ENCODE measurements at places on chromosomes 4 and X. TPM values are rescaled to one million over a fixed set of nuclear protein-coding genes. Genes with fewer than 3 reads are reported as not detected.

DNA sequence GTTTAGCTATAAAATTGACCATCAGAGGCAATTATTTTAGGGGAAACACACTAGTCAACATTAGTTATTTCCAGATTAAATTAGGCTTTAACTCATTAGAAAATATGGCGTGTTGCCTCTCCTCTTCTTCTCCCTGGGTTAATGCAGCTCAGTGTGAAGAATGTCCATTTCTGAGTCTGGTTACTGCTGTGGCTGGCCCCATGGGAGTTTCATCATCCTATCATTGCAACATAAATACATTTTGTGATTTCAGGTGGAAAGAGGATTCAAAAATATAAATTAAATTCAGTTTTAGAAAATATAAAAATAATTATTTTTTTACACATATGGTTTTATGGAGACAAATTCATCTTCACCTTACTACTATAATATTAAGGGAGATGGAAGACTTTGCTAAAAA lies 288.5 kb upstream of the ARSJ start:
- no peaks in the 10 kb centered on the region for H3K27me3 ChIP-seq
- H3K27ac ChIP-seq = no peak overlapping the region
- no peak overlapping the region for H3K4me3 ChIP-seq
- no peaks in the 10 kb centered on the region for H3K36me3 ChIP-seq

DNA sequence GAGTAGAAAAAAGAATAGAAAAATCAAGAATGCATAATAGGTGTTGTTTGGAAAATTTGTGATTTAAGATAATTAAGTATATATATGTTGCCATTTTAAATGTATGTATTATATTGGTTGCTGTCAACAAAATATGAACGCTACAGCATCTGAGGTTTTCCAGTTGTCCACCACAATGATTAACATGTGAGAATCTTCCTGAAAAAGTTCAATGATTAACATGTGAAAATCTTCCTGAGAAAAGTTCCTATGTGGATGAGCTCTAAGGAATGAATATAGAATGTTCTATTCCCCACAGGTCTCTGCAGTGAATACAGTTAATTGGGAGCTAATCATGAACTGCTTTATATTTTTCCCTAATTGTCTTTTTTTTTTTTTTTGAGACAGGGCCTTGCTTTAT lies 214.7 kb downstream of the CBR4 start:
- no peaks in the 10 kb centered on the region for H3K4me1 ChIP-seq
- ATAC-seq = no peak
- no peak overlapping the region for H3K4me3 ChIP-seq
- H3K27me3 ChIP-seq = peaks cover 4% of the 10 kb centered on the region

DNA sequence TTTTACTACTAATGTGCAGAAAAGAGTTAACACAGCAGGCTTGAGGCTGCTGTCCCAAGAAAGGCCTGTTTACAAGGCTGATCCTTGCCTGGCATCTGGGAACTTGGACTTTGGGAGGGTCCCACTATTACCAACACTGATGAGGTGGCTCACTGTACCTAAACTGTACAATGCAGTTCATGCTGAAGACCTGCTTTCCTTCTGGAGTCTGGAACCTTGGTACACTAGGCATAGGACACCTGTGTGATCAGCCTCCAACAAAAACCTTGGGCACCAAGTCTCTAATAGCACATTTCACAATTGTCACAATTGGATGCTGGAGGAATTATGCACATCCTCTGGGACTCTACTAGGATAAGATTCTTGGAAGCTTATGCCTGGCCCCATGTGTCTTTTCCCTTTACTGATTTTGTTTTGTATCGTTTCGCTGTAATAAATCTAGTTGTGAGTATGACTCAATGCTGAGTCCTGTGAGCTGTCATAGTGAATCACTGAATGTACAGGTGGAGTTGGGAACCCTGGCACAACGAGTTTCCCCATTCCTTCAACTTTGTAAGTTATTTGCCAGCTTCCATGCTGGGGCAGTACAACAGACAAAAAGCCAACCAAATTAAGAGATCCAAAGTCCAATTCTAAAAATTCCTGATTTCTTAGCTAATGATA lies 45.9 kb downstream of the TEC start:
- peaks cover 10% of the 10 kb centered on the region for H3K36me3 ChIP-seq
- no peak for ATAC-seq
- H3K4me1 ChIP-seq = peaks cover 2% of the 10 kb centered on the region
- H3K27me3 ChIP-seq = no peaks in the 10 kb centered on the region
- H3K27ac ChIP-seq = no peak overlapping the region
- H3K4me3 ChIP-seq = no peak overlapping the region

DNA sequence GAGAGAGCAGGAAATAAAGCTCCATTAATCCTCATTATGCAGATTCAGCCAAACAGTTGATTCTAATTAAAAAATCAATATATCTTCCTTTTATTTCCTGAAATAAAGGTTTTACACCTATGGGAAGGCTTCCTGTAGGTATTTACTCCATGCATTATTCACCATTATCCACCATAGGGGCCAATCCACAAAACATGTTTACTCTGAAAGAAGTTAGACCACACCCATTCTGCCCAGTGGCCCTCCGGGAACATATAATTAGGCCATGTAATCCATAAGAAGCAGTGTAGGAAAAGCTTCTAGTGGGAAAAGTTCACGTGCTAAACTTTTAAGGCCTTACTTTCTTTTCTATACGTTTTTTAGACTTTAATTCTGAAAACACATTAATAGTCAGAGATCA lies 57.7 kb downstream of the SAT1 start:
- ATAC-seq = no peak
- H3K27ac ChIP-seq = no peak overlapping the region
- H3K4me1 ChIP-seq = no peaks in the 10 kb centered on the region
- no peaks in the 10 kb centered on the region for H3K27me3 ChIP-seq

DNA sequence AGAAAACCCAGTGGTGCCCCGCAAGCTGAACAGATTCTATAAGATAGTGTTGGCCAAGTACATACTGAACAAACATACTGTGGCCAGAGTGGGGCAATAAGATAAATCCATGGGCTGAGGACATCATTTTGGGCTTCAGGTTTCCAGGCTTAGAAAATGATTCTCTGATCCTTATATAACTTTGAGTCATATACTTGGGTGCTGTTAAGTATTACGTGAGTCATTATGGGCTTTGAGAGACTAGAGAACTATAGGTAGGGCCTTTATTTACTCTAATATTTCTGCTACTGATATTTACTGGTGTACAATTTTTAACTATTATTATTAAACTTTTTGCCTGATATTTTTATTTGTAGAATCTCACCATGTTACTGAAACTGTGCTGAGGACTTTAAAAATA lies 586.1 kb downstream of the CENPC start:
- H3K27me3 ChIP-seq = no peaks in the 10 kb centered on the region
- ATAC-seq = no peak
- no peak overlapping the region for H3K4me3 ChIP-seq
- H3K4me1 ChIP-seq = no peaks in the 10 kb centered on the region

DNA sequence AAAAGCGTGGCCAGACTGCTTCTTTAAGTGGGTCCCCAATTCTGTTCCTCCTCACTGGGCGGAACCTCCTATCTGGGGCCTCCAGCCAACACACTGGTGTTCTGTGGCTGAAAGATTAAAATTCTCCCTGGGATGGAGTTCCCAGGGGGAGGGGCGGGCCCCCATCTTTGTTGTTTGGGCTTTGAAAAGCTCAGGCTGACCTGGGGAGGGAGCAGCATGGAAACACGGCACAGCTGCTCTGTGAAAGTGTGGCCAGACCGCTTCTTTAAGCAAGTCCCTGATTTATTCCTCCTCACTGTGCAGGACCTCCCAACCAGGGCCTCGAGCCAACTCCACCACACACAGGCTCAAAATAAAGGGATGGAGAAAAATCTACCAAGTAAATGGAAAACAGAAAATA lies 219.5 kb downstream of the TMEM47 start:
- no peak for ATAC-seq
- H3K4me1 ChIP-seq = no peaks in the 10 kb centered on the region
- no peaks in the 10 kb centered on the region for H3K27me3 ChIP-seq
- no peak overlapping the region for H3K27ac ChIP-seq

- peak overlapping the region; percentile 72 for H3K4me3 ChIP-seq
- ATAC-seq = peak; percentile 73
- H3K36me3 ChIP-seq = no peaks in the 10 kb centered on the region
- peak overlapping the region; percentile 93 for H3K27ac ChIP-seq
These were observed 78.2 kb downstream of the IL21 start for GRCh38 chr4:122542411-122543236.

DNA sequence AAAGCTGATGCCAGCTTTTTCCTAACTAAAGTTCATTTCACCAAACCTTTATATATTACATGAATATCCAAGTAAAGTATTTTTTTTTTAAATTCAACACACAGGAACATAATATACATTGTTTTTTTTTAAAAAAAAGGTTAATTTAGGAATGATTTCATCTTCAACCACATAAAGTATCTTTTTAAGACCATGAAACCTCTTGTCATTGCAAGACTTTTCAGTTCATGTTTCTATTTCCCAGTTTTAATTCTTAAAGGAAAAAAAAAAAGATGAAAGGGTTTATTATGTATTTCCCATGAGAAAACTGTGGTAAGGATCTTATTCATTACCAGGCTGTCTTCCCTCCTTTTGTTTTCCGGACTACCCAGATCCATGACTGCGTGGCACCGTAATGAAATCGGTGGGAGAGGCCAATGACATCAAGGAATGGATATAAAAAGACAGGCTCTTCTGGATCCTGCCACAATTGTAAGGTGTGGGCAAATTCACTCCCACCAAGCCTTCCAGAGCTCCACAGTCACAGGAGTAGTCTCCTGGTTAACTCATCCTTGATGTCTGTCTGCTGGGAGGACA lies 84.7 kb upstream of the CBR4 start:
- no peak for ATAC-seq
- no peak overlapping the region for H3K27ac ChIP-seq
- H3K4me1 ChIP-seq = no peaks in the 10 kb centered on the region
- no peaks in the 10 kb centered on the region for H3K36me3 ChIP-seq
- H3K4me3 ChIP-seq = no peak overlapping the region

DNA sequence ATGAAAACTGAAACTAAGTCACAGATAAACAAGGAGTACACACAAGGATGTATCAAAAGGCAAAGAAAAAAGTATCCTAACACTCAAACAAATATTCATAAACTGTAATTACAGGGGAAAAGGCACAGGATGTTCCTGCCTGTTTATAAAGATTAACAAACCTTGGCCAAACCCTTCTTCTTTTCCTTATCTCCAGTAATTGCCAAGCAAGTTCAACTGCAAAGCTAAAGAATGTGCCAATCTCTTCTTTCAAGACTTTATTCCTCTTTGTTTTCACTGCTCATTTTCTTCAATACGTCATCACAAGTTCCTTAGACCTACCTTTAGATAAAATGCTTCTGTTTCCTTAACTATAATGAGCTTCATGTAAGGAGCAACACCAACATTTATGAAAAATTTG lies 171.2 kb downstream of the AMELX start:
- H3K36me3 ChIP-seq = no peaks in the 10 kb centered on the region
- no peaks in the 10 kb centered on the region for H3K4me1 ChIP-seq
- H3K27ac ChIP-seq = no peak overlapping the region
- ATAC-seq = no peak
- H3K4me3 ChIP-seq = no peak overlapping the region

DNA sequence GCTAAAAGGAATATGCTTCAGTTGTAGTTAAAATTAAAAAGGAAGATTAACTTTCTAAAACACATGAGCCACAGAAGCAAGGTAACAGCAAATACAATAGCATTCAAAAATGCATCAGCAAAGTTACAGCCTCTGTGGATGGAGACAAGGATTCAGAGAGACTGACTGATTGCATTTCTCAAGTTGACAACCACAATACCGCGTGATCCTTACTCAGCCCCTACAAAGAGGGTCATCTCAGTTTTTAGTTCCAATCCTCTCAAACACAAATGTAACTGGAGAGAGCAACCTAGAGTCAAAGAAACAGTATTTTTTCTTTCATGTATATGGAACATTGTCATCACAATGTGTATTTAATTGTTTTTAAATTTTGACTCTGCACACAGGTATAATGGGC lies 14.2 kb upstream of the C1QTNF7 start:
- peak; percentile 18 for ATAC-seq
- no peak overlapping the region for H3K27ac ChIP-seq
- no peaks in the 10 kb centered on the region for H3K27me3 ChIP-seq
- H3K4me1 ChIP-seq = peaks cover 15% of the 10 kb centered on the region
- H3K36me3 ChIP-seq = no peaks in the 10 kb centered on the region
- no peak overlapping the region for H3K4me3 ChIP-seq

DNA sequence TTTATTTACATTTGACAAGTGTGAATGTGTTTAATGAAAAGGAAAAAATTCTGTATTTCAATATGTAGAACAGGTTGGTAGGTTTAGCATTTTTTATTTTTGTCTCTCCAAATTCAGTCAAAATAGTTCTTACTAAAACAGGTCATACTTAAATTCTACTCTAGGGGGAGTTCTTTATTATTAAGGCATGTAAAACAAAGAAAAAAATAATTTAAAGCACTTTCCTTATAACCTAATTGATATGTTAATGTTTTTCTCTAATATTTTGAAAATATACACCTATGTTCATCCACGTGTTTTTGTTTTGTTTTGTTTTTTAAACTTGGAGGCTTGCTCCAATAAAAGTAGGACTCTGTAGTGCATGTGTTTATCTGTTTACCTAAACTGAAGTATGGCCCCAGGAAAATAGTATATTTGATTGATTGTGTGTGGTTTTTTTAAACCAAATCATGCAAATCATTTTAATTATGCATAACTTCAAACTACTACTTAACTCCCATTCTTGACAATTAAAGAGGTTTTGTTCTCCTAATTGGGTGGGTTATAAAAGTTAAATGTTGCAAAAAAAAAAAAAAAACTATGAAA lies 562.7 kb downstream of the RPA4 start:
- H3K27me3 ChIP-seq = no peaks in the 10 kb centered on the region
- no peak for ATAC-seq
- no peaks in the 10 kb centered on the region for H3K36me3 ChIP-seq
- no peak overlapping the region for H3K4me3 ChIP-seq
- no peak overlapping the region for H3K27ac ChIP-seq
- H3K4me1 ChIP-seq = no peaks in the 10 kb centered on the region

DNA sequence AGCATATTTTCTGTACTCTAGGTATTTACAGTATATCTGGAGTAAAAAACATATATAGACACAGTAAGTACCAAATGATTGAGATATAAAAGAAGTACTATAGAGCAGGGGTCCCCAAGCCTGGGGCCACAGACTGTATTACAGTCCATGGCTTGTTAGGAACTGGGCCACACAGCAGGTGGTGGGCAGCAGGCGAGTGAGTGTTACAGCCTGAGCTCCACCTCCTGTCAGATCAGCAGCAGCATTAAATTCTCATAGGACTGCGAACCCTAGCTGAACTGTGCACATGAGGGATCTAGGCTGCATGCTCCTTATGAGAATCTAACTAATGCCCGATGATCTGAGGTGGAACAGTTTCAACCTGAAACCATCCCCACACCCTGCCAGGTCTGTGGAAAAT lies 300.7 kb downstream of the NR3C2 start:
- H3K4me1 ChIP-seq = no peaks in the 10 kb centered on the region
- H3K36me3 ChIP-seq = peaks cover 23% of the 10 kb centered on the region
- H3K27ac ChIP-seq = no peak overlapping the region
- no peaks in the 10 kb centered on the region for H3K27me3 ChIP-seq
- no peak overlapping the region for H3K4me3 ChIP-seq

FIP1L1 gene
- 49.3 TPM for total RNA-seq

GAGE13 gene
- total RNA-seq = not detected

MAD2L1 gene
- 89.7 TPM for total RNA-seq

TSPAN5 gene
- 17.8 TPM for total RNA-seq

GPC4 gene
- not detected for total RNA-seq
